ENCODE measurements at places on chromosomes 3 and 15.

GRCh38 chr3:56612146-56612545, 55.2 kb downstream of the CCDC66 start:
- DNase-seq: no peak

DNA sequence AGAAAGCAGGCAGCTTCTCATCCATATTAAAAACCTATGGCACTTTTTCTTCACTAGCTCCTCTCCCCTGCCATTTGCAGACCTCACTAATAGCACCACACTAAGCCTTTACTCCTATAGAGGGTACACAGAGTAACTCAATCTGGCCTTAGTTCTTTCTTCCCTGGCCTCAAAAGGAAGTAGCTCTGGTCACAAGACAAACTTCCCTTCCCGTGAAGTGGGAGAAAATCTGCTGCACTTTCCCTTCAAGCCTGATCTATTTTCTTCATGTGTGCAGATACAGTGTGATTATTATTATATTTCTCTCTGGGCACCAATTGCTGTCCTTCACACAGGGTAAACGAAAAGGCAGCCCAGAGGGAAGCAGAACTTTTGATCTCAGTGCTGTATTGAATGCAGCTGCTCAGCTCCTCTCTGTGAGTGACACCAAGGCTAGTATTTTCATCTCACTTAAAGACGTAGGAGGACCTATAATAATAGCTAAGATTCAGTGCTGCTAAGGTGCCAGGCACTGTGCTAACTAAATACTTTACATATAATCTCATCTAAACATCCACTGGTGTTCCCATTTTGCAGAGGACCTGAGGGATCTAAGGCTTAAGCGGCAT, 61.9 kb upstream of the RASGRP1 start:
- no peak for DNase-seq

GRCh38 chr15:64702816-64703631, 72.4 kb downstream of the RBPMS2 start:
- peak; percentile 97 for DNase-seq

DNA sequence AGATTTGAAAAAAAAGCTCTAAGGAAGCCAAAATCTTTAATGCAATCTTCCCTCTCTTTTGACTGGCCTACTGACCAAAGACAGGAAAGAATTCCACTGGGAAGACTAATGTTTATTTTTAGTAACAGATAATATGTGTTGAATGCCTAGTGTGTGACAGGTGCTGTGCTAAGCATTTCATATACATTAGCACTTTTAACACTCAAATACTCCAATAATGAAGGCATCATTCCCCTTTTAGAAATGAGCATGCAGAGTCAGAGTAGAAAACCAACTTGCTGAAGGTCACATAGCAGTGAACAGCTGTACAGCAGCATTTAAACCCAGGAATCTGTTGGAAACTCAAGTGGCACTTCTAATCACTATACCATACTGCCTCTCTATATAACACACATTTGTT, 170.6 kb downstream of the MINAR1 start:
- no peak for DNase-seq

DNA sequence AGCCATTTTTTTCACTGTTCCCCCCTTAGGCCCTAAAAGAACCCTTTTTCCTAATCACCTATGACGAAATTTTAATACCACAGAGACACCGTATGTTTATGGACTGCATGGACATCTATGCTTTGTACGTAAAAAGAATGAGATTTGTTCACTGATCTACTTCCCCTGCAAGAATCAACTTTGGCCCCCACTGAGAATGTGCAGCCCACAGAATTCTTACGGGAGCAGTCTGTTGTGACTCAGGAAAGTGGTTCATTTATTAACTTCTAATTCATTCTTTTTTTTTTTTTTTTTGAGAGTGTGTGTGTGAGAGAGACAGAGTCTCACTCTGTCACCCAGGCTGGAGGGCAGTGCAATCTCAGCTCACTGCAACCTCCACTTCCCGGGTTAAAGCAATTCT, 17.6 kb downstream of the EIF4E3 start:
- DNase-seq: no peak

DNA sequence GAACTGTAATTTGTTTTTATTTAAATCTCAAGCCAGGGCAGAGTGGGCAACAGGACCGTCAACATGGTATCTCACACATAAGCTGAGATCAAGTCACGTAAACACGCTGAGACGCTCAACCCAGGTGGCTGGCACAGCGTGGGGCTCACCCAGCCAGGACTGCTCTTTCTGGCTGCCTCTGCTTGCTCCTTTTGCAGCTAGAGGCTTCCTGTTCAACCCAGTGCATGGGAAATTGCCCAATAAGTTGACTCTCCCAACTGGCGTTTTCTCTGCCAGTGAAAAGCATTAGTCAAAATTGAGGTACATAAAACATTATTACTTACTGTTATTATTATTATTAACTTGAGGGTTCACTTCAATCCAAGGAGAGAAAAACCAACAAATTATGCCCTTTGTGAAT, 398.1 kb downstream of the NR2F2 start:
- DNase-seq: no peak

DNA sequence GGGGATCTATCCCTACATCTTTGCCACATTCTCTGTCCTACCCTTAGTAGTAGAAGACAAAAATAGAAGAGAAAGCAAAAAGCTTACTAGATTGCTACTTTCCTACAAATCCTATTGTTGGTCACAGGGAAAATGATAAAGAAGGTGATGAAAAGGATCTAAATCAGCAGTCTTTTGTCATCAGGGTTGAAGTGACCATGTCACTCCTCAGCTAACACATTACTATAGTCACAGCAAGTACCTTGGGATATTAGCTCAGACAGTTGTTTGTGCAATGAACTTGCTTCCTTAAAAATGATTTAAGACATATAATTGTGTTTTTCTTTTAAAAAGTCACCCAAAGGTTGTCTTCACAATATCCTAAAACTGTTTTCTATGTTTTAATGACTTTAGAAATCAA, 6.3 kb downstream of the ST3GAL6 start:
- no peak for DNase-seq

DNA sequence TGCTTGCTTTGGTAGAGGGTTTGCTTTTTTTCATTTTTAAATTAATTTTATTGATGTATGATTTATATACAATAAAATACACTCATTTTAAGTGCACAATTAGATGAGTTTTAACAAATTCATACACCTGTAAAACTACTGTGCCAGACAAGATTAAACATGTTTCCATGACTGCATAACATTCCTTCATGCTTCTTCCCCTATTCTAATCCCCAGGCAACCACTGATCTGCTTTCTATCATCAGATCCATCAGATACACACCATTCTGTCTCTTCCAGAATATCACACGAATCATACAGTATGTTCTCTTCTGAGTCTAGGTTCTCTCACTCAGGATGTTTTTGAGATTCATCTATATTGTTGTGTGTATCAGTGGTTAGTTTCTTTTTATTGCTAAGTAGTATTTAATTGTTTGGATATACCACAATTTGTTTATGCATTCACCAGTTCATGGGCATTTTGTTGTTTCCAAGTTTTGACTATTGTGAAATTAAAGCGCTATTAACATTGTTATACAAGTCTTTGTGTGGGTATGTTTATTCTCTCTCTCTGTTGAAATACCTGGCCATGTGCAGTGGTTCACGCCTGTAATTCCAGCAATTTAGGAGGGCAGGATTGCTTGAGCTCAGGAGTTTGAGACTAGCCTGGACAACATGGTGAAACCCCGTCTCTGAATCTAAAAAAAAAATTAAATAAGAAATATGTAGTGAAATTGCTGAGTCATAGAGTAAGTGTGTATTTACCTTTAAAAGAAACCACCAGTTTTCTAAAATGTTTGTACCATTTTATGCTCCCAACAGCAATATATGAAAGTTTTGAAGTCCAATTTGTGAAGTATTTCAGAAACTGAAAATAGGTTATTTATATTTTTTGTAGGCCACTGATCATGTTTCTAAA, 7.0 kb upstream of the TFG start:
- DNase-seq: no peak

DNA sequence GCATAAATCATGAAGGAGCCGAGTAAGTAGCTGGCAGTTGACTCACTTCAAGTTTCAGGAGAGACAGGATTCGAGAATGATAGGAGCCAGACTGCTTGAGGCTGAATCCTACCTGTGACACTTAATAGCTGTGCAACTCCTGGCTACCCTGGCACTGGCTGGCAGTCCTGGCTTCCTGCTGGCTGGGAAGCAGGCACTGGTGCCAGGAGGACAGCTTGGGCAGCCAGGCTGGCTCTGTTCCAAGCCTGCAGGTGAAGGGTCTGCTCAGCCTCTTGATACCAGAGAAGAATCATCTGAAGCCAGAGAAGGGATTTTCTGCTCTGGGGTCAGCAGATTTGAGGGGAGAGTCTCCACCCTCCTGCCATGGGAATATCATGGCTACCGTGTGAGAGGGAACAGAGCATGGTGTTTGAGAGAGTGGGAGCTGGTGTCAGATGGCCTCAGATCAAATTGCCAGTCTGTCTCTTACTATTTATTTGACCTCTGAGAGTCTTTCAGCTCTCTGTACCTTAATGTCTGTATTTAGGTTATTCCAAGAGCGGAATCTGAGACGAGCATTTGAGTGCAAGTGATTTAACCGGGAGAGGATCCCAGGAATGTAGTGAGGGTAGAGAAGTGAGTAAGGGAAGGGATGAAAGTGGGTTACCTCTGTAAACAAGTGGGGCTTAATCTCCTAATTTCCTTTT, 4.4 kb upstream of the XIRP1 start:
- no peak for DNase-seq

- no peak for DNase-seq
Measured at GRCh38 chr3:189419038-189419437, 212.2 kb upstream of the TP63 start.

- no peak for DNase-seq
Measured at GRCh38 chr3:24235121-24235520, 259.5 kb downstream of the THRB start.

DNA sequence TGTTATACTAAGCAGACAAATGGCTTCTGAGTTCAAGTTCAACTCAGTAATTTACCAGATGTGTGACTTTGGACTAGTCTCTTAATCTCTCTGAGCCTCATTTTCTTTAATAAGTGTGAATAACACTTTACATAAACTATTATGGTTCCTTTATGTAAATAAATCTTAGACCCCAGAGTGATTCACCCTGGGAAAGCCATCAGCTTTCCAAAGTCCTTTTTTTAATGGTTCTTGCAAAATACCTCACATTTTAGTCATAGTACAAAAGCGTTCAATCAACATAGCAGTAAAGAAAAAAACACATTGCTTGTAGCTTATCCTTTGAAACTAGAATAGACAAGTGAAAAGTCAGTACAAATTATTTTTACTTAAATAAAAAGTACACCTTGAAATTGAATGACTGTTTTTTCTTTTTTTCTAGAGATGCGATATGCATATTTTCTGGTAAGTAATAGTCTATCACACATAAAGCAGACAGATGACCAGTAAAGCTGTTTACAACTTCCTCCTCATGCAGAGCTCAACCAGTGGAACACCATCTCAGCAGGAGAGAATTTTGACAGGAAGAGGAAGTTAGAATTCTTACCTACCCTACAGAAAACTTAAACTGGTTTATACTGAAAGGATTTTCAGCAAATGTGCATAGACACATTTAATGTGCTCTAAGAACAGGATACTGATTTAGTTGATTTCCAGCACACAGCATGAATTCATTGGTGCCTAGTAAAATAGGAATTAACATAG, 123.0 kb upstream of the AGBL1 start:
- DNase-seq: no peak

- no peak for DNase-seq
Measured at GRCh38 chr3:10917176-10917575, 75.4 kb upstream of the SLC6A1 start.

DNA sequence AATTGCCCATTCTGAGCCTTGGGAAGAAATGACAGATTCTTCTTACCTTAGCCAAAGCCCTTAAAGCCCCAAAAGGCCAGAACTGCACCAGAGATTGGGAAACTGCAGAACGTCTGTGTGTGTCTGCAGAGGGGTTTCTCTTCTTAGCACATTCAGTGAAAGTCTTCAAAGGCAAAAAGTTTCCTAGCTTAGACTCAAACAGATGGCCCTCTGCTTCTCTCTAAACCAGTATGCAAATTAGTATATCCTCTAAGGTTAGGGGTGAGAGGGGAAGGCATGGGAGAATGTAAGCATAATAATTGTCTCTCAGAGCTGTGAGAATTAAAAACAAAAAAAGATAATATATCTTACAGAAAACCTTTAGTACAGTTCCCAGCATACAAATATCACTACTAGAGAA, 334.0 kb upstream of the MCTP2 start:
- no peak for DNase-seq

All from stimulated activated CD4-positive, alpha-beta T cell treated with anti-CD3 and anti-CD28 coated beads, Interleukin-12 subunit alpha, Interleukin-12 subunit beta, amount 100 ng/mL, for 4 hours (primary cell).